ENCODE measurements at places on chromosomes 3 and 15. TPM values are rescaled to one million over a fixed set of nuclear protein-coding genes. Genes with fewer than 3 reads are reported as not detected.

Gene NR2E3
- total RNA-seq: not detected

DNA sequence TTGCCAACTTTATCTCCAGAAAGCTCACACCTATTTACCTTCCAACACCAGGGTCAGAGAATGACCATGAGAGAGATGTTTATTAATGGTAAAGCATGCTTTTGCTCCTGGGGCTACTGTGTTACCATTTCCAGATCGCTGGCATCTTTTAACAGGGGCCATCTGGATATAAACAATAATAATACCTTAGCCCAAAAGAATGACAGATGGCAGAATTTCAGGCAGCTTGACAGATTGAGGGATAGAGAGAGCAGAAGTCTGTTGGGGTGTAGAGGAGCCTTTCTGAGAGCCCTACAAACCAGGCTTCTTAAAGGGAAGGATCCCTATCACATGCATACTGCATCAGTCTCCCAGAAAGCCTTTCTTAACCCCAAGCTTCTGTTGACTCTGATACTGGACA lies 17.7 kb downstream of the RBP1 start:
- no peak overlapping the region for H3K4me3 ChIP-seq
- H3K36me3 ChIP-seq: peaks cover 6% of the 10 kb centered on the region
- H3K4me1 ChIP-seq: no peaks in the 10 kb centered on the region
- DNase-seq: no peak
- no peaks in the 10 kb centered on the region for H3K27me3 ChIP-seq

Gene MST1R
- not detected for total RNA-seq

DNA sequence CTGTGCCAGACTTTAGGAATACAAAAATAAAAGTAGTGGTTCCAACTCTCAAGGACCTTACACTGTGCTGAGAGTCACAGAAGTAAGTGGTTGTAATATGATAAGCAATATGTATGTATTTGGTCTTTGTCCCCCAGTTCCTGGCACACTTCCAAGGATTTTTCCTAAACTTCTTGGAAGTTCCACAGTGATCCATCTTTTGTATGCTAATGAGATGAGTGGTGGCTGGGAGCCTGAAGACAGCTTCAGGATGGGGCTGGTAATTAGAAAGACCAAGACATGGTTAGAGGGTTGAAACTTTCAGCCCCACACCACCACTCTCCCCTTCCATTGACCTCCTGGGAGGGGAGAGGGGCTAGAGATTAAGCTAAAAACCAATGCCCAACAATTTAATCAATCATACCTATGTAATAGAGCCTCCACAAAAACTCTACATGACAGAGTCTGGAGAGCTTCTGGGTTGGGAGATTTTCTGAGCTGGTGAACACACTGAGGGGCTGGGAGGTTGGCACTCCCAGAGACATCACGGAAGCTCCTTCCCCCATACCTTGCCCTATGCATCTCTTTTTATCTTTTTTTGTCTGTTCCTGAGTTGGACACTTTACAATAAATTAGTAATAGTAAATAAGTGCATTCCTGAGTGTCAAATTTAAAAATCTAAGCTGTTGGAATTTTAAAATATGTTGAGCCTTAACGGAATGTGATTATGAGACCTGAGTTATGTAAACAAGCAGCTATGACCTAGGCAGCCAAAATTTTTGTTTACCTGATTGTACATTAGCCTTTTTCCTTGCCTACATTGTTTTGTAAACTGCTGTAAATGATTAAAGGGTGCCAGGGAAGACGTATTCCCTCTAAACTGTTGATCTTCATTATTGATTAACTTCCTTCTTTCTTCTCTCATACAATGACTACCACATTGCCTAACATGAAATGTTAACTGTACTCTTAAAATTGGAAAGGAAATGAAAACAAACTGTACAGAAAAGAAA lies 24.3 kb downstream of the CD200R1L start:
- H3K4me1 ChIP-seq: no peaks in the 10 kb centered on the region
- no peak for DNase-seq
- H3K27me3 ChIP-seq: no peaks in the 10 kb centered on the region
- no peaks in the 10 kb centered on the region for H3K36me3 ChIP-seq
- no peak overlapping the region for H3K27ac ChIP-seq
- H3K4me3 ChIP-seq: no peak overlapping the region

GRCh38 chr3:111667621-111668239 lies 72.6 kb upstream of the ZBED2 start:
- peak; percentile 69 for DNase-seq
- H3K27ac ChIP-seq: no peak overlapping the region
- H3K27me3 ChIP-seq: no peaks in the 10 kb centered on the region
- no peaks in the 10 kb centered on the region for H3K36me3 ChIP-seq
- no peaks in the 10 kb centered on the region for H3K4me1 ChIP-seq

DNA sequence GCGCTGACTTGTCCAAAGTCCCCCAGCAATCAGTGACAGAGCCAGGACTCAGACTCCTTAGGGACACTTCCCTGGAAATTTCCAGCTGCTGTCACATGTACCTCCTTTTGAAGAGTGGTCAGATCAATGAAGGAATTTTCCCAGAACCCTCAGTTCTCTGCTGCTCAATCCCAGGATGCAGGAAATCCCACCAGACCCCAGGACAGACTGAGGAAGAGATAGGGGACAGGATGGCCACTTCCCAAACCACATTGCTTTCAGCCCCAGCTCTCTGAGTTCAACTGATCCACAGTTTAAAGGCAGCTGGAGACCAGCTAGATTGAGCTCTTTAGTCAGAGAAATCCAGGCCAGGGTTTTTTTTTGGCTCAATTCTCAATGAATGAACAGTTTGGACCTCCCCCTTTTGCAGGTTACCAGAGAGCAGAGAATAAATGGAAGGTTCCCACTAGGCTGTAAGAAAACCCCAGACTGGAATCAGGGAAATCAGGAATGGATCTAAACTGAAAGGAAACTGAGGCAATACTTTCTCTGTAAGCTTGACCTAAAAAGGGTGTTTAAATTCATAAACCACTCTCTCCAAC lies 1.5 kb downstream of the CYP1A1 start:
- DNase-seq: no peak
- no peak overlapping the region for H3K27ac ChIP-seq
- no peaks in the 10 kb centered on the region for H3K36me3 ChIP-seq
- no peaks in the 10 kb centered on the region for H3K27me3 ChIP-seq
- H3K4me1 ChIP-seq: peaks cover 4% of the 10 kb centered on the region

Gene MINDY4B
- total RNA-seq: not detected

GRCh38 chr3:71060536-71060935 lies 523.0 kb downstream of the FOXP1 start:
- H3K4me1 ChIP-seq: peaks cover 36% of the 10 kb centered on the region
- no peaks in the 10 kb centered on the region for H3K27me3 ChIP-seq
- H3K27ac ChIP-seq: peak overlapping the region; percentile 98

GRCh38 chr15:35023804-35024203 lies 35.7 kb upstream of the ZNF770 start:
- no peaks in the 10 kb centered on the region for H3K36me3 ChIP-seq
- H3K4me1 ChIP-seq: no peaks in the 10 kb centered on the region
- no peak for DNase-seq
- no peaks in the 10 kb centered on the region for H3K27me3 ChIP-seq

Gene ITPKA
- total RNA-seq: not detected

Gene OXNAD1
- total RNA-seq: 6.9 TPM

Gene ROBO1
- 13.4 TPM for total RNA-seq

- no peak for DNase-seq
- H3K4me3 ChIP-seq: no peak overlapping the region
- no peak overlapping the region for H3K27ac ChIP-seq
- no peaks in the 10 kb centered on the region for H3K4me1 ChIP-seq
Observed at GRCh38 chr3:108899530-108899929, 54.1 kb downstream of the GUCA1C start.

GRCh38 chr15:67771189-67771800 lies 54.0 kb upstream of the SKOR1 start:
- no peak for DNase-seq
- no peak overlapping the region for H3K4me3 ChIP-seq
- H3K27ac ChIP-seq: no peak overlapping the region
- H3K4me1 ChIP-seq: no peaks in the 10 kb centered on the region
- no peaks in the 10 kb centered on the region for H3K36me3 ChIP-seq

Gene C3orf52
- 0.32 TPM for total RNA-seq

Gene SCAMP5
- total RNA-seq: 0.43 TPM

Gene CASR
- not detected for total RNA-seq

GRCh38 chr15:45521596-45522327 lies 793 bp downstream of the SLC30A4 start:
- peak overlapping the region; percentile 75 for H3K27ac ChIP-seq
- DNase-seq: no peak
- no peaks in the 10 kb centered on the region for H3K27me3 ChIP-seq
- H3K4me3 ChIP-seq: peak overlapping the region; percentile 92
- H3K4me1 ChIP-seq: peaks cover 3% of the 10 kb centered on the region

DNA sequence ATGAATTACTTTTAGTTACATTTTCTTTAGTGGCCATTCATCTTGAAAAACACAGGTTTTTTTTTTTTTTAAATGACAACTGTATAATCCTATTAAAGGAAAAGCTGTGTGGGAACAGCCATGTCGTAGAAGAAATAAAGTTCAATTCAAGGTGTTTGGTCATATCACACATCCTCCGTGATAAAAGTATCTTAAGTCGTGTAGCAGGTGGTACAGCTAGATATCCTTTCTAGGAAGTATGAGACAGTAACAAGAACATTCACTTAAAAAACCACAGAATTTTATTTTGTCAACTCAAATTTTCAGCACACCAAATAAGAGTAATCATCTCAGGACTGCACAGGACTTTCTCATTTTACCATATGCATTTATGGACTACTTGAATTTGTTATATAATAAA lies 16.1 kb downstream of the ZDHHC23 start:
- no peak overlapping the region for H3K4me3 ChIP-seq
- H3K27me3 ChIP-seq: no peaks in the 10 kb centered on the region
- no peak for DNase-seq
- no peaks in the 10 kb centered on the region for H3K4me1 ChIP-seq

DNA sequence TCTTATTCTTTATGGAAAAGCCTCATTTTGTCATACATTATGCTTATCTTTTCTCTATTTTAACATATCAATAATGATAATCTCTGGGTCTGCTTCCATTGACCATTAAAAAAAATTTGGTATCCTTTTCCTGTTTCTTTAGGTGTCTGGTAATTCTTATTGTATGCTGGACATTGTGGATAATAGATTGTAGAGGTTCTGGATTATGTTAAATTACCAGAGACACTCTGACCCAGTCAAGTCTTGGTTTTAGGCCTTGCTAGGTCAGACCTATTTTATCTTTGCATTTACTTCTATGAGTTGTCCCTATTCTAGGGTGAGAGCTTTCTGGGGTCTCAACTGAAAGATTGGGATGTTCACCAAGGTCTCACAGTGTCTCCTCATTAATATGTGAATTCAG lies 9.3 kb downstream of the MOBP start:
- no peaks in the 10 kb centered on the region for H3K36me3 ChIP-seq
- no peak for DNase-seq
- no peak overlapping the region for H3K27ac ChIP-seq
- no peaks in the 10 kb centered on the region for H3K27me3 ChIP-seq

Gene BMF
- total RNA-seq: 2.2 TPM

DNA sequence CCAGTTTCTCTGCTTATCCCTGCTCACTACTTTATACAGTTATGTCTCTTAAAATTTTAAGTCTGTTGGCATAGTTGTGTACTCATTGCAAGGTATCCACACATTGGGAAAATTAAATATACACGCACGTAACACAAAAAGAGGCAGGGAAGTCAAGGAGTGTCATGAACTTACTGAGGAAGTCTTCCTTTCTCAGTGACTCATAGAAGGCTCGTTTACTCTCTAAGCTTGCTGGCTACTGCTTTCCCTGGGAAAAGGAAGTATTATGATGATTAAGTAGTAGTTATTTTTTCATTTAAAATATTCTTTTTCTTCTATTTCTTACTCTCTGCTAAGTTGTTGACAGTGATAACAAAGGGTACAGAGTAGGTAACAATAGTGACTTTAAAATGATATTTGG lies 287.3 kb downstream of the UBE2E2 start:
- no peak overlapping the region for H3K4me3 ChIP-seq
- no peaks in the 10 kb centered on the region for H3K4me1 ChIP-seq
- no peak overlapping the region for H3K27ac ChIP-seq

GRCh38 chr15:67017311-67017710 lies 48.1 kb upstream of the SMAD3 start:
- DNase-seq: peak; percentile 53
- H3K36me3 ChIP-seq: no peaks in the 10 kb centered on the region
- H3K27me3 ChIP-seq: no peaks in the 10 kb centered on the region
- no peak overlapping the region for H3K27ac ChIP-seq
- peaks cover 8% of the 10 kb centered on the region for H3K4me1 ChIP-seq

Gene SST
- not detected for total RNA-seq

DNA sequence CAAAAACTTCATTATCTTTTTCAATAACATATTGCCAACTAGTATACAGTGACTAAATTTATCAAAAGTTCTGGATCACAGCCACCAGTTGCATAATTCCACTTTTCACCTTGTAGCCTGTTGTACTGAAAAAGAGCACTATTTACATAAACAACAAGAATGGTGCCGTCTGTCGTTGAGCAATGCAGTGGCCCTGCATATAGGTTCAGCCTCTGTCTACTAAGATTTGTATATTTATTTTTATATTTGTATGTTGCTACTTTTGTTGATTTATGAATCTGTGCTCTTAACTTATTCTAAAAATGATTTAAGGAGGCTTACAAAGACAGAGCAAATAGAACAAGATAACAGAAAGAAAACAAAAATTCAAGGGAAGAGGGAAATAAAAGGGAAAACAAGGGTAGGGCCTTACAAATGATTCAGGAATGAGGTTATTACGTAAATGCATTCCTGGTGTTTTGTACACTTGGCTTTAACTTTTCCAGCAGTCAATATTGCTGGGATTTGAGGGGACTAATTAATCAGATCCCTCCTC lies 257.6 kb upstream of the STT3B start:
- H3K36me3 ChIP-seq: no peaks in the 10 kb centered on the region
- no peaks in the 10 kb centered on the region for H3K4me1 ChIP-seq
- H3K27me3 ChIP-seq: no peaks in the 10 kb centered on the region
- no peak for DNase-seq
- peak overlapping the region; percentile 68 for H3K27ac ChIP-seq

GRCh38 chr3:117217355-117217754 lies 507.8 kb downstream of the TUSC7 start:
- no peak overlapping the region for H3K27ac ChIP-seq
- no peaks in the 10 kb centered on the region for H3K4me1 ChIP-seq
- H3K27me3 ChIP-seq: no peaks in the 10 kb centered on the region
- no peak overlapping the region for H3K4me3 ChIP-seq

GRCh38 chr3:15822281-15822680 lies 24.5 kb upstream of the ANKRD28 start:
- H3K4me3 ChIP-seq: no peak overlapping the region
- H3K27ac ChIP-seq: no peak overlapping the region
- H3K27me3 ChIP-seq: no peaks in the 10 kb centered on the region
- no peaks in the 10 kb centered on the region for H3K36me3 ChIP-seq
- no peak for DNase-seq

Data from ascending aorta (tissue), 2 donors.